NCI-H774 (cell line): ENCODE measurements at places on chromosomes 6 and 20.
A peak's percentile ranks its signal among the peaks of the same experiment; 100 is the strongest.

GRCh38 chr6:144047688-144048087 is 39.6 kb upstream of the PLAGL1 start:
- no peak for DNase-seq

GRCh38 chr6:147554281-147554680 is 45.8 kb downstream of the SAMD5 start:
- DNase-seq = no peak

- no peak for DNase-seq
These were observed 126.8 kb upstream of the AGPAT4 start for GRCh38 chr6:161400671-161401070.

- no peak for DNase-seq
These were observed 6.3 kb downstream of the PPP1R16B start for GRCh38 chr20:38811769-38812168.

DNA sequence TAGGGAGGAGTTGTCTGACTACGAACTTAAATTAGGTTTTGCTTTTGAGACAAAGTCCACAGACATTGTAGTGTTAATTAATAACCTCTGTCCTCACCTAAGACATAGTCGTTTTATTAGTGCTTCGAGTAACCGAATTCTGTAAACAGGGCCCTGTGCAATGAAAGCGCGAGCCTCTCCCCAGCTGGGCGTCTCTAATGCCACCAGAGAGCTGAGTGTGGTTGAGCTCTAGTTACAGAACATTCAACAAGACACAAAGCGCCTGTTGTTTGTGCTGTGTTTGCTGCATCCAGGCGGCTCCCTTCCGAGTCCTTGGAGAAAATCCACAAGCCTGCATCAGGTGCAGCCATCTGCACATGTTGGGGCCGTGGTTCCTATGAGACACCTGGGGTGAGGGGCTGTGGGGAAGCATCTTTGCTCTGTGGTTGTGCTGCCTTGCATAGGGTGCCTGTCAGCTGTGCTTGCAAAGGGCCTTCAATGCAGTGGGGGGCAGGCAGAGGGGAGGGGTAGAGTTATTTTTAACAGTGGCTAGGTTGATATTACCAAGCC is 63.9 kb downstream of the CD164 start:
- peak; percentile 69 for DNase-seq
